ENCODE measurements at places on chromosomes 2 and 18.
A peak's percentile ranks its signal among the peaks of the same experiment; 100 is the strongest.

DNA sequence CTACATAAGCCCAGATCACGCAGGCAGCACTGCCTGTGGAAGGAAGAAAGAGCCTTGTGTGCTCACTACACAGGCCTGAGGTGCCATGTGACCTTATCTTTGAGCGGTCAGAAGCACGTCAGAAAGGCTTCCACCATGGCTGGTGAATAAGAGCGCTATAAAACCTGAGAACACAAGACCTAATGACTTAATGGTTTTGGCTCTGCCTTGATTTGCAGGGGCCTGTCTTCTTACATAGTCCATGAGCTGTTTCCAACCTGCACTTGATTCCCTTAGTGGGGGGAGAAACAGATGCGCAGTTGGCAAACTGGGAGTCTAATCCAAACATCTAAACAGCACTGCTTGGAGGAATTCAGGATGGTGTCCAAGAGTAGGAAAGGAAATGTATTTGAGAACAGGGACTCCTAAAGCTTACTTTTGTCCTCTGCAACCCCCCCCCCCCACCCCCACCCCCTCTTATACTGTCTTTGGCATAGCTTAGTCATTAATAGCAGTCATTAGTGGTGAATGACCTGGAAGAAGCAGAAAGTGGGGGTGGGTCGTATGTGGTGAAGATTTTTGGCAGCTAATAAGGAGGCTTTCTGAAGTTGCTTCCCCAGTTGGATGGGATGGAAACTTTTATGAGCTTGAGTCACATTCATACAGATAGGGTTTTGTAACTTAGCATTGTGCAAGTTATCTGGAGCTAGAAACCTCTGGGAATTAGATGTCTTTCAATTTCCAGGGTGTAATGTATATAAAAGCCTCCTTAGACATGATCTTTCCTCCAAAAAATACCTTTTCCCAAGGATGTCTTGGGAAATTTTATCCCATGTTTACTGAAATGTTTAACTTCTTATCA lies 454.1 kb downstream of the MEIS1 start:
- no peak for DNase-seq

- DNase-seq = no peak
These were observed 117.4 kb downstream of the LRATD1 start for GRCh38 chr2:14749884-14750283.

DNA sequence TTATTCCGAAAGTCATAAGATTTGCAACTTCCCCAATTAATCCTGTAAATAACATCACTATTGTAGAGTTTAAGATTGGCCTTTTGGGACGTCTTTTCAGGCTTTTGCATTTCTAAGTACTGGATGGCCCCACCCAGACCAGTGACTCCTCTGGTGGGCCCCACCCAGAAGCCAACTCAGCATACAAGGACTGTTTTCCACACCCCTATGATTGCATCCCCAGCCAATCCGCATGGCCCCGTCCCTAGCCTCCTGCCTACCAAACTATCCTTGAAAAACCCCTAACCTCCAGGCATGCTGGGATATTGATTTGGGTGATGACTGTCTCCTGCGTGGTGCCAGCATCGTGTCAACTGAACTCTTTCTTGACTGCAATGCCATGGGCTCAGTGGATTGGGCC lies 24.5 kb upstream of the TGIF1 start:
- no peak for DNase-seq

DNA sequence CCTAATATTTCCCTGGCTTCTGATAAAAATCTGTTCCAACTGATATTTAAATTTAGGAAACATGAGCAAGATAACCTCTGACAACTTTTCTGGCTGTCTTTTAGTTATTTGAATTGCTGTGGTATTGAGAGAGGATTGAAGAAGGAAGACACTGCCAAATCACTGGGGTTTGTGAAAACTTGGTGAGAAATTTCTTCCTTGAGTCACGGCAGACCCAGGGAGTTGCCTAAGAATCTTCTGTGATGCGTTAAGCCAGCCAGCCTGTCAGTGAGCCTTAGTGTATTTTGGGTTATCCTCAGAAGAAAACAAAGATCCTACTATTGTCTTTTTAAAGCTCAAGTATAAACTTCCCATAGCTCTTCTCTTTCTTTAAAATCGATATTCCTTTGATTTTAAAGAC lies 17.5 kb upstream of the DOK6 start:
- no peak for DNase-seq

GRCh38 chr2:120932472-120932871 lies 196.8 kb downstream of the GLI2 start:
- DNase-seq = no peak

GRCh38 chr18:61551586-61551985 lies 218.4 kb downstream of the CDH20 start:
- DNase-seq = no peak

DNA sequence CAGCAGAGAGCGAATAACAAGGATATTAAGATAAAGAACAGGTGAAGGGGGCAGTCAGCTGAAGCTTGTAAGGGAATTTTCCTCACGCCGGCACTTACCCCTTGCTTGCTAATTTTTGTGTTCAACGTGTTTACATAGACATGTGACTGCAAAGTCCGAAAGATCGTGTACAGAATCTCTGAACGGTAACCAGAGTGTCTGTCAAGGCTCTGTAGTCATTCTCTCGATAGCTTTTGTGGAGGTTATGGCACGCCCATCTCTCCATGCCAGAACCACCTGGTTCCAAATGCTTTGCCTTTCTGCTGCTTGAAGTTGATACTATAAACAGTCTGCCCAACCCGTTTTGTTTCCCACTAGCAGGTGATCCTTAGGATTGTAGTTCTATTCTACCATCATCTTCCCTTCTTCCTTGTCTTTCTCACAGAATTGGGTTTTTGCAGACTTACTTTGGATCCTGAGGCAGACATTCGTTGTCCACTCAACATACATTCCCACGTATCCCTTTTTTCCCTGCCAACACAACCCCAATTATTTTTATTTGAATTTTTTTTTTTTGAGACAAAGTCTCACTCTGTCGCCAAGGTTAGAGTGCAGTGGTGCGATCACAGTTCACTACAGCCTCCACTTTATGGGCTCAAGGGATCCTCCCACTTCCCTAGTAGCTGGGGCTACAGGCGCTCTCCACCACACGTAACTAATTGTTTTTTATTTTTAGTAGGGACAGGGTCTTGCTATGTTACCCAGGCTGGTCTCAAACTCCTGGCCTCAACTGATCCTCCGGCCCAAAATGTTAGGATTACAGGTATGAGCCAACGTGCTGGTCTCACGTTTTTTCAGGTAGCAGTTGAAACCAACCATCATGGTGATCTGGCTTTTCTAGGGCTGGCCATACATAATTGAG lies 1.3 kb upstream of the USP34 start:
- DNase-seq = peak; percentile 7
